Right lung (tissue), 10 donors: ENCODE measurements at places on chromosomes 1 and 21. TPM values are rescaled to one million over a fixed set of nuclear protein-coding genes. Genes with fewer than 3 reads are reported as not detected.

DNA sequence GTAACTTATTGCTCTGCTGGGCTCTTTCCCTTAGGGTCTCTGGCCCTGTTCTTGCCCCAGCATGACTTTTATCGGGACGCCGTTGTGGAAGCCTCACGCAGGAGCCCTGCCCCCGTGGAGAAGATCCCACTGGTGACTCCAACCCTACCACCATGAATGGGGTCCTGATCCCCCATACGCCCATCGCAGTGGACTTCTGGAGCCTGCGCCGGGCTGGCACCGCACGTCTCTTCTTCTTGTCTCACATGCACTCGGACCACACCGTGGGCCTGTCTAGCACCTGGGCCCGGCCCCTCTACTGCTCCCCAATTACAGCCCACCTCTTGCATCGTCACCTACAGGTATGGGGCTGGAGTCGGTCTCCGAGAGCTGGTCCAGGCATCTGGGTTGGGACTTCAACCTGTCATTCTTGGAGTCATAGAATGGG lies 322 bp downstream of the DCLRE1B start:
- no peak for DNase-seq

DNA sequence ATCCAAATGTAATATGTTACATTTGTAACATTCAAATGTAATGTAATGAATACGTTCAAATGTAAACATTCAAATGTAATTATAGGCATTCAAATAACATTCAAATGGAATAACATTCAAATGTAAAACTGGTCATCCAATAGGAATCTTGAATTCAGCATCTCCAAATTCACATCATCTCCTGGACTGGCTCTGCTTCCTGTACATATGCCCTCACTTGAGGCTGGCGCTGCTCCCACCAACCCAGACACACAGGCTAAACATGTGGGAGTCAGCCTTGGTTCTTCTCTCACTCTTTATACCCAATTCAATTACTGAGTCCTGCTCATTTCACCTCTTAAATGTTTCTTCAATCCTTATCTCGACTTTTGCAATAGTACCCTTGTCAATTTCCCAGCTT lies 6.9 kb downstream of the EBNA1BP2 start:
- no peak for DNase-seq

GRCh38 chr1:211870156-211870555 lies 39.6 kb upstream of the LPGAT1 start:
- DNase-seq, result no peak

- no peak for DNase-seq
These were observed 49.9 kb downstream of the DMRTB1 start for GRCh38 chr1:53508991-53509666.

- no peak for DNase-seq
These were observed 42.2 kb downstream of the KCNK1 start for GRCh38 chr1:233656032-233656635.

DNA sequence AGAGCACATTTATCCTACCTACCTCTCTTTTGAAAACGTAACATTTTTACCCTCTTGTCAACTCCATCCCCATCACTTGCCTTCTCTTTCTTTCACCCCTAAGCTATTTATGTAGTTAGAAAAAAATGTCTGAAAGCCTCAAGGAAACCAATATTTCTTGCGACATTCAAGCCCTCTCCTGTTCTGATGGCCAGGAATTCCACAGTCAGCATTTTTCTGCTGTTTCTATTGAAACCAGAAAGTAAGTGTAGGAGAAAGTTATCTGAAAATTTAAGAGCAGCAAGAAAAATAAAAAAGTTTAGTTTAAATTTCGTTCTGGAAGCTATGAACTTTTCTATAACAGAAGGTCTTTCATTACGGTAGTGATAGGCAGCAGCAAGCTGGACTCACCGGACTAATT lies 247.6 kb upstream of the PBX1 start:
- DNase-seq, result no peak

GRCh38 chr1:42955311-42956063 lies 3.2 kb downstream of the SLC2A1 start:
- DNase-seq, result no peak

DNA sequence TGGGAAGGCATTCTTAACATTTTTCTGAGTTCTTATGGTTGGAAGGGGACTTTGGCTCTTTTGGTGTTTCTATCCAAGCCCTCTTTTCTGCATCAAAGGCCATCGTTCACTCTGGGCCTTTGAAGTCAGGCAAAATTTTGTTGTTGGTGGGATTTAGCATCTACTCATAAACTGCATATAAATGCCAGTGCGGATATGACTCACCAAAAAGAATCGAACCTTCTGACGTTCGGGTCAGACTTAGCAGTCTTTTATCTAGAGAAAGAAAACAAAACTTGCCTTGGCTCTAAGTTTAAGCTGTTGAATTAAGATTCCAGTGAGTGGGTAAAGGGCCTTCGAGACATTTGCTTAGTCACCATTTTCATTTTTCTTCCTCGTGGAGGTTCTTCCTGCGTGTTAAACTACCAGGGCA lies 51.4 kb downstream of the EVA1C start:
- no peak for DNase-seq

DNA sequence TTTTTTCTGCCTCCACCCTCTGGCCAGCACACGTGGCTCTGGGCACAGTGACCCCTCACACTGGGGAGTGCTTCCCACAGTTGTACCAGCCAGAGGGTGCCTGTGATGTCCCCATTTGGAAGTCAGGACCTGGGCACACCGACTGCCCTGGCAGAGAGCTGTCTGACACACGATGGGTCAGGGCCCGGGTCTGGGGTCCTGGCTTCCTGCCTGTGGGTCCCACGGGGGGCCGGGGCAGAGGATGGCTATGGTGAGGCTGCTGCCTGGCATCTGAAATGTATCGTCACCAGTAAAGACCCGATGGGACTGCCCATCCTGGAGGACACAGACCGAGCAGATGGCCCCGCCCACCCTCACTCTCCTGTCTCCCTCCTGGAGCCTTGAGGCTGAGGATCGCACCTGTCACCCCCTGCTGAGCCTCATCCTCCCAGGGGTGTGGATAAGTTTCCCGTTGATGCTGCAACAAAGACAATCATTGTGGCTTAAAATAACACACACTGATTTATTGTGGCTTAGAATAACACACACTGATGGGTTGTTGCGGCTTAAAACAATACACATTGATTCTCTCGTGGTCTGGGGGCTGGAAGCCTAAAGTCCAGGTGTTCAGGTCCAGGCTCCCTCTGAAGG lies 88.8 kb upstream of the TTC34 start:
- no peak for DNase-seq

DNA sequence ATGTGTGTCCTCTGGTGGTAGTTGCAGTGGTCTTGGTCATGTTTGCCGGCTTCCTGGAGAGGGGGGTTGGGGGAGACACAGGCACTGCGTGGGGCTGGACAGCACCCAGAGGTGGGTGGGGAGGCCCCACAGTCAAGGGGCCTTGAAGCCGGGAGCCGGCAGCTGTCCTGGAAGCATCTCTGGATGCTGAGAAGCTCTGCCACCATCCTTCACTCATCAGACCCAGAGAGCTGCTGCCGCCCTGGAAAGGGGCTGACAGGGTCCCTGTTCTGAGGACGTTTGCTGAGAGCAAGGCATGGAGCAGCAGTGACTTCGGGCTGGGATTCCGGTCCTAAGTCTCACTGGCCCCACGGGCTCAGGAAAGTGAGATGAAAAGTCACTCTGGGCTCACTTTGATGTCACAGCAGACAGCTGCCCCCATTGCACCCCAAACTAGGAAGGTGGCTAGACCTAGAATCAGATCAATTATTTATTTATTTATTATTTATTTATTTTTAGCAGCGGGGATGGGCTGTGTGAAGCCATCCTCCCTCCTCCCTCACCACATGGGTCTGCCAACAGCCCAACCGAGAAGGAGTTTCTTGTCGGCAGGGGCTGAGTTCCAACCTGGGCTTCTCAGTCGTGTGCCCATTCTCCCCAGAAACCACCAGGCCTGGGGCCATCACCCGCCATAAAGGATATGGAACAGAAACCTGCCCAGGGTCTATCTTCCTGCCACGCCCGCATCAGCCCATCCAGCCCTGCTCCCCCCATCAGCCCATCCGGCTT lies 547.4 kb downstream of the PTPRU start:
- no peak for DNase-seq

DNA sequence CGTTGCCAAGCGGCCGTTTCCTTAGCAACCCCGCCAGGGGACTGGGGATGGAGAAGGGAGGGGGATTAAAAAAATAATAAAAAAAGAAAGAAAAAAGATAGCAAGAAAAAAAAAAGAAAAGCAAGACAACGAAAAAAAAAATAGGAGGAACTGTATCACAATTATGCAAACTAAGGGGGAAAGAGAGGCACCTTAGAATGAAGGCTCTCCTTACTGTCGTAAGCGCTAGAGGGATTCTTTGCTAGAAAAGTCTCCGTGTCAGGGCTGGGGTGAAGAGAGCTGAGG lies 625 bp upstream of the NEGR1 start:
- DNase-seq, result no peak

DNA sequence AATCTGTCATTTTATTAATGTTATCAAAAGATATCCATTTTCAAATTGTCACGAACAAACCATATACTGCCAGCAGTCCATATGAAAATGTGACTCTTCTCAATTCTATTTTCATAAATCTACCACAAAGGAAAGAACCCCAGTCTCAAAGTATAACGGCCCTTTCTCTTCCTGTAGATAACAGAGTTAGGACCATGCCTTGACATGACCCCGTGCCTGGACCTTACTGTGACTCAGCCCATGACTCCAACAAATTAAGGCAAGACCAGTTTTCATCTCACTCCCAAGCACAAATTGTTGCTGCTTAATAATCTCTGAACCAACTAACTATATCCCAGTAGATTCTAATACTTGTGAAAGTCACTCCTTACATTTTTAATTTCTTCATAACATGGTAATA lies 124.4 kb upstream of the NFIA start:
- DNase-seq, result no peak

GRCh38 chr1:67214420-67215174 lies 48.3 kb downstream of the IL23R start:
- no peak for DNase-seq

Gene MAP3K7CL
- 6.6 TPM for polyA plus RNA-seq

Gene CCDC181
- polyA plus RNA-seq, result 4.4 TPM

Gene TAGLN2
- polyA plus RNA-seq, result 255 TPM

Gene GSTM1
- 97.9 TPM for polyA plus RNA-seq

Gene FRRS1
- 11.7 TPM for polyA plus RNA-seq

Gene TCHHL1
- not detected for polyA plus RNA-seq

Gene KCNA3
- 0.60 TPM for polyA plus RNA-seq
